Lung (tissue), 17 donors: ENCODE measurements at places on chromosomes 5 and 9.

GRCh38 chr5:59496524-59497134 is 396.9 kb downstream of the PDE4D start:
- no peaks in the 10 kb centered on the region for H3K27me3 ChIP-seq
- H3K4me3 ChIP-seq: no peak overlapping the region
- no peaks in the 10 kb centered on the region for H3K36me3 ChIP-seq
- no peak overlapping the region for H3K27ac ChIP-seq

GRCh38 chr5:176319827-176320554 is 41.6 kb downstream of the KIAA1191 start:
- H3K4me3 ChIP-seq: no peak overlapping the region
- no peak for DNase-seq
- H3K36me3 ChIP-seq: peaks cover 19% of the 10 kb centered on the region
- H3K27ac ChIP-seq: no peak overlapping the region
- no peaks in the 10 kb centered on the region for H3K4me1 ChIP-seq

DNA sequence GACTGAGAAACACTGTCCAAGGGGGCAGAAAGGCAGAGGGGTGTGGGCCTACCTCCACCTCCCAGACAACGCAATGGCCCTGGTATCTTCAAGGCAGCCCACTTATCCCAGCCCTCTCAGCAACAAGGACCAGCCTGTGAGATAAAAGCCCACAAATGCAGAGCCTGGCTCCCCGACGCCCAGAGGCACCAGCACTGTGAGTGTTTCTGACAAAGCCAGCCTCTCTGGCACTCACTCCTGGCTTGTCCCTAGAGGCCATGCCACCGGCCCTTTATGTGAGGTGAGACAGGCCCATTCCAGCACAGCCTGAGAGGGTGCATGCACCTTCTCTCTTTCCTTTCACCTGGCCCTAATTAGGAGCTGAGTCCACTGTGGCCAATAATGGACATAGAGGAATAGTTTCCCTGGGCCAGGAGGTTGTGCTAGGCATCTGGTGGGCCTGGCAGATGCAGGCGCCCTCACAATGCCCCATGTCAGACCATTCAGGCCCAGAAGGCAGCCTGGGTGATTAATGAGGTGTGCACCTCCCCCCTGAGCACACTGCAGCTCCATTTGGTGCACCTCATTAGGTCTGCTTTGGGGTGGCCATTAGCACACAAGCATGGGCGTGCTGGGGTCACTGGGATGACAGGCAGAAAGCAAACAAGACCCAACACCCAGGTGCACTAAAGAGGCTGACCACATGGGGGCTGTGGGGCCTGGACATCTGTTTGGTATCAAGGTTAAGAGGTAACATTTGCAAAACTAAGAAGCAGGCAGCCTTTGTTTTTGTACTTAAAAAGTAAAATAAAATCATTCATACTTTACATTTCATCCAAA is 176.0 kb downstream of the MED10 start:
- H3K36me3 ChIP-seq: no peaks in the 10 kb centered on the region
- no peak for DNase-seq
- H3K27me3 ChIP-seq: no peaks in the 10 kb centered on the region
- no peak overlapping the region for H3K4me3 ChIP-seq
- H3K27ac ChIP-seq: no peak overlapping the region

DNA sequence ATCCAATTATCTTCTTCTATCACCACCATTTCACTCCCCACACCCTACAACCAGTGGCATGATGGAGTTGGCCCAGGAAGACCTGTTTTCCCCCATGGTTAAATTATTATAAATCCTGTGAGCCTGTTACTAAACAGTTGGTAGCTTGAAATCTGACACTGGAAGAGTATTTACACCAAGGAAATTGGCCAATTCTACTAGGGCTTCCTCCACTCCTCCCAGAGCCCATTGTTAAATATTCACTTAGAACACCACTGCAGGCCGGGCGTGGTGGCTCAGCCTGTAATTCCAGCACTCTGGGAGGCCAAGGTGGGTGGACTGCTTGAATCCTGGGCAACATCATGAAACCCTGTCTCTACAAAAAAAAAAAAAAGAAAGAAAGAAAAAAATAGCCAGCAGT is 32.4 kb upstream of the CKS2 start:
- H3K27ac ChIP-seq: no peak overlapping the region
- DNase-seq: no peak
- no peaks in the 10 kb centered on the region for H3K36me3 ChIP-seq
- no peaks in the 10 kb centered on the region for H3K27me3 ChIP-seq
- peaks cover 2% of the 10 kb centered on the region for H3K4me1 ChIP-seq

GRCh38 chr9:92159058-92159457 is 43.8 kb upstream of the SPTLC1 start:
- H3K4me1 ChIP-seq: no peaks in the 10 kb centered on the region
- no peak overlapping the region for H3K4me3 ChIP-seq
- no peak for DNase-seq
- no peak overlapping the region for H3K27ac ChIP-seq
- H3K27me3 ChIP-seq: no peaks in the 10 kb centered on the region

- H3K4me1 ChIP-seq: peaks cover 6% of the 10 kb centered on the region
- H3K27me3 ChIP-seq: no peaks in the 10 kb centered on the region
- no peaks in the 10 kb centered on the region for H3K36me3 ChIP-seq
- no peak overlapping the region for H3K4me3 ChIP-seq
- no peak for DNase-seq
Observed at GRCh38 chr5:1562599-1562998, 38.8 kb upstream of the LPCAT1 start.

- no peaks in the 10 kb centered on the region for H3K27me3 ChIP-seq
- no peaks in the 10 kb centered on the region for H3K4me1 ChIP-seq
- H3K36me3 ChIP-seq: no peaks in the 10 kb centered on the region
- no peak overlapping the region for H3K27ac ChIP-seq
- H3K4me3 ChIP-seq: no peak overlapping the region
- DNase-seq: no peak
Observed at GRCh38 chr9:2863831-2864230, 19.9 kb upstream of the PUM3 start.

GRCh38 chr5:160605266-160605665 is 183.6 kb downstream of the PTTG1 start:
- H3K36me3 ChIP-seq: no peaks in the 10 kb centered on the region
- H3K4me1 ChIP-seq: no peaks in the 10 kb centered on the region
- H3K27me3 ChIP-seq: no peaks in the 10 kb centered on the region
- no peak overlapping the region for H3K27ac ChIP-seq
- no peak overlapping the region for H3K4me3 ChIP-seq

GRCh38 chr9:2923766-2924379 is 80.0 kb upstream of the PUM3 start:
- H3K4me1 ChIP-seq: no peaks in the 10 kb centered on the region
- H3K36me3 ChIP-seq: no peaks in the 10 kb centered on the region
- no peak overlapping the region for H3K4me3 ChIP-seq
- peaks cover 4% of the 10 kb centered on the region for H3K27me3 ChIP-seq

DNA sequence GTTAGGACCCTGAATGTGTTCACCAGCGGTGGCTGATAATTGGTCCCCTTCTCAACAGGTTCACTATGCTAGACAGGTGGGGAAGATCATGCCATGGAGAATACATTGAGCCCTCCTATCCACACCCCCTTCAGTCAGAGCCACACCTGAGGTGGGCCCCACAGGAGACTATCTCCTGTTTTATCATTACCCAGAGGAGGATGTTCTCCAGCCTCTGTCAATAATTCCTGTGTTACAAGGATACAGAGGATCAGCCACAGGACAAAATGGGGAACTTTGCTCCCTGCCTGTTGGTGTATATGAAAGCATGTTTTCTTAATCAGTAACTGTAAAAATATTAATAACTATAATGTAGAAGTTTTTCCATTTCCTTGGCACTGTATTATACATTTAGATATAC is 25.9 kb downstream of the RAD1 start:
- H3K27ac ChIP-seq: no peak overlapping the region
- no peaks in the 10 kb centered on the region for H3K36me3 ChIP-seq
- no peak overlapping the region for H3K4me3 ChIP-seq
- H3K27me3 ChIP-seq: no peaks in the 10 kb centered on the region
- H3K4me1 ChIP-seq: no peaks in the 10 kb centered on the region

GRCh38 chr9:105142406-105143135 is 101.9 kb upstream of the SLC44A1 start:
- no peaks in the 10 kb centered on the region for H3K36me3 ChIP-seq
- peaks cover 12% of the 10 kb centered on the region for H3K4me1 ChIP-seq
- no peak overlapping the region for H3K4me3 ChIP-seq
- no peak overlapping the region for H3K27ac ChIP-seq
- no peak for DNase-seq
- H3K27me3 ChIP-seq: no peaks in the 10 kb centered on the region

GRCh38 chr9:86405926-86406325 is 51.7 kb upstream of the TUT7 start:
- H3K27me3 ChIP-seq: no peaks in the 10 kb centered on the region
- H3K4me3 ChIP-seq: no peak overlapping the region
- no peaks in the 10 kb centered on the region for H3K4me1 ChIP-seq
- peak; percentile 59 for DNase-seq
- no peaks in the 10 kb centered on the region for H3K36me3 ChIP-seq
- H3K27ac ChIP-seq: no peak overlapping the region

- no peaks in the 10 kb centered on the region for H3K27me3 ChIP-seq
- no peaks in the 10 kb centered on the region for H3K36me3 ChIP-seq
- peak; percentile 59 for DNase-seq
- peak overlapping the region; percentile 45 for H3K4me3 ChIP-seq
Observed at GRCh38 chr9:74951725-74952151, 974 bp downstream of the C9orf40 start.

GRCh38 chr9:132190966-132191365 is 29.1 kb downstream of the NTNG2 start:
- H3K4me3 ChIP-seq: no peak overlapping the region
- no peaks in the 10 kb centered on the region for H3K4me1 ChIP-seq
- H3K27ac ChIP-seq: no peak overlapping the region
- no peak for DNase-seq
- H3K36me3 ChIP-seq: no peaks in the 10 kb centered on the region
- no peaks in the 10 kb centered on the region for H3K27me3 ChIP-seq

DNA sequence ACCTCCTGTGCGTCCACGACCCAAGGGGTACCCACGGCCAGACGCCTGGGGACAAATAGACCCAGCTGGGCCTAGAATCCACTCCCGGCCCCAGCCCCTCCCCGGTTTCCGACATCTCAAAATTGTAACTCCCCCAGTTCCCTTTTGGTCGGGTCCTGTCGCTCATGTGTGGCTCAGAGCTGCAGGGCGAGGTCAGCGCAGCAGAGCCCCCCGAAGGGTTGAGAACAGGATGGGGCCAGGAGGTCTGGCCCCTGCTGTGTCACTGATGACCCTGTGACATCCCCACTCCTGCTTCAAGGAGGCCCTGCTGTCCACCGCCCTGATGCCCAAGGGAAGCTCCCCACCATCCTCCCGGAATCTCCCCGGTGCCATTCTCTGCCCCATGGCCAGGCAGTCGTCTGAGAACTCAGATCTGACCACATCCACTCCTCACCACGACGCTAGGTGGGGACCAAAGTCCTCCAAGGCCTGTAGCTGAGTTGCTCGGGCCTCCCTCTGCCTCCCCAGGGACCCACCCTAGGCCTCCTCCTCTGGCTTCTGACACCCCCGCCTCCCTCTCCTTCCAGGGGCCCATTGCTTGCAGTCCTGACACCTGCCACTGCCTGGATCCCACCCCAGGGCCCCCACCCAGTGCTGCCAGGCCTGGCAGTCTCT is 3.9 kb downstream of the SLC9A3 start:
- peaks cover 3% of the 10 kb centered on the region for H3K4me1 ChIP-seq
- no peak for DNase-seq
- H3K27ac ChIP-seq: no peak overlapping the region
- no peaks in the 10 kb centered on the region for H3K36me3 ChIP-seq
- H3K4me3 ChIP-seq: no peak overlapping the region
- peaks cover 15% of the 10 kb centered on the region for H3K27me3 ChIP-seq

DNA sequence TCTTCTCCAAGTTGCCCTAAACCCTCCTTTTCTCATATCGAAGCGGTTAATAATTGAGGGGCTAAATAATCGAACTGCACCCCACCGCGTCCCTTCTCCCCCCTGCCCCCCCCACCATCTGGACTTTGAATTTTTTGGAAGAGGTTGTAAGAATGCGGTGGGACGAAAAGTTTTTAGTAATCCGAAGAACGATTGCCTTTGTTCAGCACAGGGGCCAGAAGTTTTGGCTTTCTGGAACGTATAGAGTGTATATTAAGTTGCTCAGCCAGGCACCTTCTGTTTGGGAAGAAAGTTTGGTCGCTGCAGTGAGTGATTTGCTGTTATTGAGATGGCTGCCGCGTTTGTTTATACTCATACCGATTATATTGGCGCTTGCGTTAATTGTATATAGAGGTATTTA is 518 bp downstream of the ERBIN start:
- H3K4me3 ChIP-seq: peak overlapping the region; percentile 96
- DNase-seq: peak; percentile 33
- no peaks in the 10 kb centered on the region for H3K4me1 ChIP-seq
- no peaks in the 10 kb centered on the region for H3K27me3 ChIP-seq

- peaks cover 85% of the 10 kb centered on the region for H3K27me3 ChIP-seq
- H3K27ac ChIP-seq: no peak overlapping the region
- no peaks in the 10 kb centered on the region for H3K4me1 ChIP-seq
- H3K4me3 ChIP-seq: no peak overlapping the region
- no peak for DNase-seq
Observed at GRCh38 chr5:174722500-174722899, 1.9 kb upstream of the MSX2 start.

DNA sequence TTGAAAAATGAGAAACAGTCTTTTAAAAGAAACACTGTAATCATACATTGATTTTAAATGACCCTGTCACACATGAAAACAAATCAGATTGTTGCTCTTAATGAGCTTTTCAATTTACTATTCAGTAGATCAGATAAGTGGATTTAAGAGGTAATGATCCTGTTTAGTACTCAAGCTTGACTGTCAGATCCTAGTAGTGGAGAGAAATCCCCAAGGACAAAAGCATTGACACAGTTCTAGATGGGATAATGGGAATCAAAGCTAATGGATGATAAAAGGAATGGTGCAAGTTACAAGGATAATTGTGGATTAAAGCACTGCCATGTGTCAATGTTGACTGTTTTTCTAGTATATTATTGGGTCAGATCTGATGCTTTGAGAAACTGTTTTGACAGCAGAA is 142.3 kb upstream of the TLX3 start:
- DNase-seq: no peak
- H3K4me3 ChIP-seq: no peak overlapping the region
- H3K4me1 ChIP-seq: no peaks in the 10 kb centered on the region
- H3K27me3 ChIP-seq: no peaks in the 10 kb centered on the region
- no peak overlapping the region for H3K27ac ChIP-seq

- H3K27me3 ChIP-seq: no peaks in the 10 kb centered on the region
- H3K4me3 ChIP-seq: no peak overlapping the region
- no peak overlapping the region for H3K27ac ChIP-seq
Observed at GRCh38 chr9:81077572-81077971, 611.8 kb downstream of the TLE1 start.

GRCh38 chr9:16074963-16075362 is 522.1 kb downstream of the CCDC171 start:
- no peak overlapping the region for H3K27ac ChIP-seq
- no peaks in the 10 kb centered on the region for H3K36me3 ChIP-seq
- no peaks in the 10 kb centered on the region for H3K27me3 ChIP-seq

GRCh38 chr9:29285818-29286217 is 1712.5 kb upstream of the C9orf72 start:
- H3K36me3 ChIP-seq: no peaks in the 10 kb centered on the region
- H3K27ac ChIP-seq: no peak overlapping the region
- H3K27me3 ChIP-seq: no peaks in the 10 kb centered on the region
- H3K4me1 ChIP-seq: no peaks in the 10 kb centered on the region
